RKO (cell line): ENCODE measurements at places on chromosomes 16 and 17.

GRCh38 chr17:63232565-63233310 lies 213.4 kb downstream of the CYB561 start:
- no peak for DNase-seq

- DNase-seq = no peak
Measured at GRCh38 chr17:4247971-4248388, 15.8 kb downstream of the ANKFY1 start.

GRCh38 chr17:61389670-61390478 lies 9.8 kb upstream of the TBX2 start:
- DNase-seq = no peak

- no peak for DNase-seq
Measured at GRCh38 chr16:49443576-49443975, 70.0 kb downstream of the C16orf78 start.

DNA sequence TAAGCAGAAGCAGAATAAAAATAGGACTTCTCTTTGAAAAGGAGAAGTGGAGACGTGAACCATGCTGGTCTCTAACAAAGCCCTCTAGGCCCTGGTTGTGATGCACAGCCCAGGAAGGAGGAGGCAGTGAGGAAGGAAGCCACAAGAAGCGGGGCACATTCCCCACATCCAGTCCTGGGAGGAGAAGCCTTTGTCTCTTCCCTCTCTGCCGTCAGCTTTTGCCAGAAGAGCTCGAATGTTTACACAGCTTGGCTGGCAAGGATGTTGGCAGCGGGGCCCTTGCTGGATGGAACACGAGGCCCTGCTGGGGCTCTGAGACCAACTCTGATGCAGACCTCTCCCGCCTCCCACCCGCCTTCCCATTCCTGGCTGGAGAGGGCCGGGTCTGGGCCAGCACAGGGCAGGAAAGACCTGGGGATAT lies 91.3 kb downstream of the MAF start:
- no peak for DNase-seq

DNA sequence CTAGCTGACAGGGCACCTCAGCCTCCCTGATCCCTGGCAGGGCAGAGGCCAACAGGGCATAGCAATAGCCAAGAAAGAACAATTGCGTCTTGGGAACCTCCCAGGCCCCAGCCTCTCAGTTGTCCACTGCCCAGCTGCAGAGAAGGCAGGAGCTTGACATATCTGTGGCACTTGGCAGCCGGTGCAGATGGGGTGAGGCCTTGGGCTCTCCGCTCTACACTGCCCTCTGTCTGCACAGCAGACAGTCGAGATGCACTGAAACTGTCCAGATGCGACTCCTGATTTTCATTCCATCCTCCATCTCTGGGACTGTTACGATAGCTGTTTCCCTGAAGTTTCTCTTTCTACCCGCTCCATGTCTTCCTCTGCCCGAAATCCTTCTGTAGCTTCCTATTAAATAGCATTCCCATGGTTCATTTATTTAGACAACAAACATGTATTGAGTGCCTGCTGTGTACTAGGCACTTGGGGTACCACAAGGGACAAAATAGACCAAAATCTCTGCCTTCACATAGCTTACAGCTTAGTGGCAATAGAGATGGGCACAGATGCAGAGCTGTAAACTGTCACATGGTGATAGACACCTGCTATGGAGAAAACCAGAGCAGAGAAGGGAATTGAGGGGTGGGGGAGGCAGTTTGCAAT lies 3.3 kb downstream of the POLR3E start:
- DNase-seq = peak; percentile 70

DNA sequence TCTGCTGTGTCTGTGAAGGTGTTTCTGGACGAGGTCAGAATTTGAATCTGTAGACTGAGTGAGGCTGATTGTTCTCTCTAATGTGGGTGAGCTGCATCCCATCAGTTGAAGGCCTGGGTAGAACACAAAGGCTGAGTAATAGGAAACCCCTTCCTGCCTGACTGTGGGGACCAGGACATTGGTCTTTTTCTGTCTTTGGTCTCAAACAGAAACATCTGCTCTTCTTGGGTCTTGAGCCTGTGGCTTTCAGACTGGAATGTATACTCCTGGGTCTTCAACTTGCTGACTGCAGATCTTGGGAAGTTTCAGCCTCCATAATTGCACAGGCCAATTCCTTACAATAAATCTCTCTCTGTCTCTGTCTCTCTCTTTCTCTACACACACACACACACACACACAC lies 19.6 kb upstream of the LRRC75A start:
- DNase-seq = no peak

DNA sequence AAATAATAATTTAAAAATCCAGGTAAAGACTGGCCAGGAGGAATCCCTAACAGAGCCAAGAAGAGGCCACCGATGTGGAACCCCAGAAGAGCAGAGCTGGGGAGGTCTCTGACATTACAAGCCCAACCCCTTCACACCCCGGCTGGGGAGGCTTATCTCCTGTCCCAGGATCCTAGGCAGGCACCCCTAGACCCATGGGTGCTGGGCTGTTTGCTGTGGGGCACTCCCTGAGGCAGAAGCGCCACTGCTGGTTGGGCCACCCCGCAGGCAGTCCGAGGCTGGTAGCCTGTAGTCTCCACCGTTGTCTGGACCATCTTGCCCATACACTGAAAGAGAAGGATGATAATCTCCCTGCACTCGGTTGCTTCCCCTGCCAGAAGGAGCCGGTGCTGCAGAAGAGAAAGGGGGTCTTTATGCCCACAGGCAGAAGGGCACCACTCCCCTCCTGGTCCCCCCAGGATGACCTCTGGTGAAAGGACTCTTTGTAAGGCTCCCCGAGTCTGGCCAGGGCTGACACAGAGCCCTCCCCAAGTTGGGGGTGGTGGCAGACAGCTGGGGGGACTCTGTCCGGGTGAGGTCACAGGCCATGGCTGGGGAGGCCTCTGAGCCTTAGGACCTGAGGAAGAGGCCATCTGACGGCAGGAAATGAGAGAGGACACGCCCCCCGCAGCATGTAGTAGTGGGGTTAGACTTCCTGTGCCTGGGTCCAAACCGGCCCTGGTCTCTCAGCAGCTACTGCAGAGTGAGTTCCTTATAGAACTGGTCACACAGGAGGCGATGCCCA lies 34.2 kb downstream of the CFAP20 start:
- no peak for DNase-seq

DNA sequence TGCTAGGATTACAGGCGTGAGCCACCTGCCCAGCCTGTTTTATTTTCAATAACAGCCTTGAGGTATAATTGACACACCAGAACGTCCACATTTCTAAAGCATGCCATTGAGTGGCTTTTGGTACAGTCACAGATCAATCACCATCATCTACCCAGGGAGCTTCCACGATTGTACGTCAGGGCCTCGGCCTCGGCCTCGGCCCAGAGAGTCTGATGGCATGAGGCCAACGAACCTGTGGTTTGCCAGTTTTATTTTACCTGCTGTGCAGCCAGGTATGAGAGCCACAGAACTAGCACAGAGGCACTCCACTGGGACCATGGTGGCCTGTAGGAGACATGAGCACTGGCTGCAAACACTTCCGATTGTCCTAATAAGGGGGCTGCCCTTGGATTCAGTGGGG lies 8.3 kb downstream of the UBALD1 start:
- no peak for DNase-seq
